ENCODE measurements at places on chromosomes 12 and 14. TPM values are rescaled to one million over a fixed set of nuclear protein-coding genes. Genes with fewer than 3 reads are reported as not detected.

DNA sequence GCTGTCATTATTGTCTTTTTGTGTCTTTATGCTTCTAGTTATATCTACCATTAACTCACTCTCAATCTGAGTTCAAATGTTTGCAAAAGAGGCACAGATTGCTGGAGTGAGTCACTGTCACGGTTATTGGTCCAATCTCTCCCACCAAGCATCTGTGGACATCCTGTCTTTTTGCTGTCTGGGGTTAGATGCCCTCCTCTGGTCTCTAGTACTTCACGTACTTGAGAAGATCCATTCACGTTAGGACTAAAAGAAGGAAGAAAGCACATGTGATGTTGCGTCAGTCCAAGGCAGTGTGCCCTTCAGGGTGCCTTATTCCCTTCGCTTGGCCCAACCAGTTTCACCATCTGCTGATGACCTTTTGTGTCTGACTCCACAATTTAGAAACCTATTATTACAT is 72.3 kb upstream of the STXBP6 start:
- DNase-seq = no peak

Gene FBXW8
- total RNA-seq = 11.5 TPM

GRCh38 chr12:33721561-33721960 is 281.9 kb upstream of the SYT10 start:
- DNase-seq = no peak

DNA sequence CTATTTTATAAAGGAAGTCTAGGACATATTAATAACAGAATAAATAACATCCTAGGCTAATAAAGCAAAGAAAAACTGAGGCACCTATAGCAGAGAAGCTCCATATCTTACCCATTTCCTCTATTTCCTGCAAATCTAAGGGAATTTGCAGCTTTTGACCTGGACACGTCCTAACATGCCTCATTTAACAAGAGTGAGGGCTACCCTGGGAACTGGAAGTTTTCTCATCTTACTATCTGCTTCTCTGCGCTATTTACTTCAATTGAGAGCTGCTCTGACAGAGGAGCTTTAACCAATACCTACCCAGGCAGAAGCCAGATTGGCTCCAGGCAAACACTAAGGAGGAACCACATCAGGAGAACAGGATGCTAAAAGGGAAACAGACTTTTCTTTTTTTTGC is 5.7 kb downstream of the YBX3 start:
- DNase-seq = no peak

GRCh38 chr14:24162093-24162492 is 1.0 kb downstream of the IRF9 start:
- peak; percentile 26 for DNase-seq

DNA sequence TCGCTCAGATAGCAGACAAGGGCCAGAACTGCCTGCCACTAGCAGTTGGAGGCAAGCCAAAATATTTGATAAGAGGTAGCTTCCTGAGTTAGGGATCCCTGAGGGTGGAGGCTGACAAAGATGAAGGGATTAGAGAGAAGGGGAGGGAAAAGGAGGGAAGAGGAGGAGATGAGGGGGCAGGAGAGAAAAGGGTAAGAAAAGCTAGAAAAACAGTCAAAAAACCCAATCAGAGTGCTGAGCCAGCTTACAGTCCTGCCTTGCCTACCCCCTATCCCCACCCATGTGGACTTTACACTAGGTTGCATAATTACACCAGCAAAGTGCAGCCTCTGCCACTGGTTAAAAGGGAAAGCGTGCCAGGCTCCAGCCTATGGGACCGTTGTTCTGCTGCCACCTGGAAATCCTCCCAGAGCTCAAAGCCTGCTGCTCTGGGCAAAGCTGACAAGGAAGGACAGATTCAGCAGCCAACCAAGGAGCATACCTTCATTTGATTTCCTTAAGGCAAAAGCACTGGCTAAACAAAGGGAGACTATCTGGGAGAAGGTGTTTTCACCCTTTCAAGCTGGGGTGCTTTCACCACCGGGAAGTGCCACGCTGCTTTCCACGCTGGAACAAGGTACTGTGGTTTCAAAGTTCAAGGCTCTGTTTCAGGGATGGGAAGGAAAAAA is 3.8 kb upstream of the NUMB start:
- no peak for DNase-seq

DNA sequence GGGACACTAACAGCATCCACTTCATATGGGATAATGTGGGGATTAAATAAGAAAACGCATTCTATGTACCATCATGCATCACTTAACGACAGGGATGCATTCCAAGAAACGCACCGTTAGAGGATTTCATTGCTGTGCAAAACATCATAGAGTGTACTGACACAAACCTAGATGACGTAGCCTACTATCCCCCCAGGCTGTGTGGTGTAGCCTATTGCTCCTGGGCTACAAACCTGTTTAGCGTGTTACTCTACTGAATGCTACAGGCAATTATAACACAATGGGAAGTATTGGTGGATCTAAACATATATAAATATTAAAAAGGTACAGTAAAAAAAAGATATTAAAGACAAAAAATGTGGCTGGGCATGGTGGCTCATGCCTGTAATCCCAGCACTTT is 230.6 kb downstream of the KSR2 start:
- no peak for DNase-seq

Gene COQ5
- total RNA-seq = 14.6 TPM

DNA sequence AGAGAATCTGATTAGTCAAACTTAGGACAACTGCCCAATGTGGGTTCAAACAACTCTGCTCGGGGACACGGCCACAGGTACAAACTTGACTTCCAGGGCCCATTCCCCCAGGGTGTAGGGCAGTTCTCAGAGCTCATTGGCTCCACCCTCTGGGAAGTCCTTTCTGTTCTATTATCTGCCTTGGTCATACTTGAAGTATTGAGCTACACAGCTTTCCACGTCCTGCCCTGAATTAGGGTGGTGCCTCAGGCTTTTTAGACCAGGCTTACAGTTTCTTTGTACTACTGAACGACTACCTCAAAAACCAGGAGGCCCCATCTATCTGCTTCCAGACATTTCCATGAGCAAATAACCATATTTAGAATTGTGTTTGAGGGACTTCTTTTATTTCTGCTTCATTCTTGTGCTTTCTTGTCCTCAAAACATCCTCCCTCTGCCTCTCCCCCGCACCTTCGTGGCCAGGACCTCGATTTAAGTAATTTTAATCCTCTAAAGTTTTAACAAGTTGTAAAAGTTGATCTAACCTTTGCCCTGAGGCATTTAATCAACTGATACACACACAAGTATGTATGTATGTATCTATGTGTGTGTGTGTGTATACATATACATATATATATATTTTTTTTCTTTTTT is 281.7 kb upstream of the AMIGO2 start:
- DNase-seq = peak; percentile 70

Gene ABHD12B
- total RNA-seq = not detected

Gene ALDH2
- 8.2 TPM for total RNA-seq

DNA sequence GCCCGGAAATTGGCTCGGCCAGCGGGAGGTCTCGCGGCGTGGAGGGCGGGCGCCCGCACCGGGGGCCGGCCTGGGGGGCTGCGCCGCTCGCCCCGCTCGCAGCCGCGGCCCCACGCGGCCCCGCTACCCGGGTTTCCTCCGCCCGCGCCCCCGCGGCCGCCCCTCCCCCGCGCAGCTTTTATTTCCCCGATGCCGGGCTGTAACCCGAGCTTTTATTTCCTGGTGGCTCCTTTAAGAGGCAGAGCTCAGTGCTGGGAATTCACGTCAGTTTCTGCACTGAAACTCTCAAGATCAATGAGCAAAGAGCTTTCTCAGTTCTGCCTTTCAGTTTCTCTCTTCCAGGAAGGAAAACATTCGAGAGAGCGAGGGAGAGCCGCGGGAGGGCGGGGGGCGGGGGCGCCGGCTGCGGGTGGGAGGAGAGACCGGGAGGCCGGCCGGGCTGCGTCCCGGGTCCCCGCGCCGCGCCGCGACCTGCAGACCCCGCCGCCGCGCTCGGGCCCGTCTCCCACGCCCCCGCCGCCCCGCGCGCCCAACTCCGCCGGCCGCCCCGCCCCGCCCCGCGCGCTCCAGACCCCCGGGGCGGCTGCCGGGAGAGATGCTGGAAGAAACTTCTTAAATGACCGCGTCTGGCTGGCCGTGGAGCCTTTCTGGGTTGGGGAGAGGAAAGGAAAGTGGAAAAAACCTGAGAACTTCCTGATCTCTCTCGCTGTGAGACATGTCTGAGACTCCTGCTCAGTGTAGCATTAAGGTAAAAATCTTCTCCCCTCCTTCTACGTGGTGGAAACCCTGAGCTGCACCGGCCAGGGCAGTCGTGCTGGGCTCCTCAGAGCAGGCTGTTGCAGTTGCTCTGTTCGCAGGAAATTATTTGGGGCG is at the start of gene ETV6:
Gene ETV6, plus strand, starts transcription at position 262 of the 873 bp plus-strand sequence. Its CDS starts 454 bp downstream, at position 716.
- DNase-seq = peak; percentile 85

DNA sequence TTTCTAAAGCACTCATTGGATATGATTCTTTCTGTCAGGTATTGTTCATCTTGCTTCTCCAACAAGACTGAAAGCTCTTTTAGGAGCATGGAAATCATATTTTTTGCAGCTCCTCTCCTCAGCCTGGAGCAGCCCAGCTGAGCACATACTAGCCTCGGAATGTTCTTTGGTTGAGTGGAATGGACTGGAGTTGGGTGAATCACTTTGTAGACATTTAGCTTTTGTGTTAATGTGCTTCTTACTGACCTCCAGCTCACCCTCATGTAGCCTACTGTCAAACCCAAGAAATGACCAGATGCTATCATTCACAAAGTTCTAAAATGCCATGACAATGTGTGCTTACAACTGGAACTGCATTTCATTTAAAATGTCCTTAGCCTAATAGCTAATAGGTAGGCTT is 161.1 kb downstream of the NUAK1 start:
- no peak for DNase-seq

- DNase-seq = no peak
These were observed 1.5 kb downstream of the P3H3 start for GRCh38 chr12:6829536-6830220.

Gene NRXN3
- not detected for total RNA-seq

Gene KRT4
- not detected for total RNA-seq

DNA sequence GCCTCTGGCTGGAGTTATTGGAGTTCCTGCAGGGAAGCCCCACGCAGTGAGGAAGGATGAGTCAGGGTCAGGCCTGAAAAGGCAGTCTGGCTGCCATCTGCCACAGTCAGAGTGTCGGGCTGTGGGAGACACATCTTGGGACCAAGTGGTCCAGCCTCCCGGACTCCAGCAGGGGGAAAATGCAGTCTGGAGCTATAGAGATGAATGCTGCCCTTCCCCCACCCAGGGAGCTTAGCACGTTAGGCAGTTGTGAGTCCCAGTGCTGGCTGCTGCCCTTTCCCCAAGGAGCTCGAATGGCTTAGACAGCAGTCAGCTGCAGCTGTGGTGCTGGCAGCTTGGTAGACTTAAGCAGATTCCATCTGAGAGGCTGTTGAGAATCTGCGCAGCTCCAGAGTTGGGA is 8.2 kb upstream of the NTS start:
- no peak for DNase-seq

DNA sequence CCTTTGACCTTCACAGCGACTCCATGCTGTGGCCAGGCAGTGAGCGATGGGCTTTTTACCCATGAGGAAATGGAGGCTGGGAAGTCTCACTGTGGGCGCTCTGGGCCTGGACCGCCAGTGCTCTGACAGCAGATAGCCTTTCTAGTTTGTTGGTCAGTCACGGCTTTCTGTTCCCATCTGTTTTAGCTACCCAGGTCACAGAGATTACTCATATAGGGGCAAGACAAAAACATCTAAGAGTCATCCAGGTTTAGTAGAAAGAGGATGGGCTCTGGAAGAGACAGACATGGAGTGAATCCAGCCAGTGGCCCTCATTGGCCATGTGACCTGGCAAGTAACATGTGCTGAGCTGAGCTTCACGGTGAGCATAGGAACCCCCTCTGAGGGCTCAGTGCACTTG is 68.6 kb downstream of the MARK3 start:
- DNase-seq = no peak

DNA sequence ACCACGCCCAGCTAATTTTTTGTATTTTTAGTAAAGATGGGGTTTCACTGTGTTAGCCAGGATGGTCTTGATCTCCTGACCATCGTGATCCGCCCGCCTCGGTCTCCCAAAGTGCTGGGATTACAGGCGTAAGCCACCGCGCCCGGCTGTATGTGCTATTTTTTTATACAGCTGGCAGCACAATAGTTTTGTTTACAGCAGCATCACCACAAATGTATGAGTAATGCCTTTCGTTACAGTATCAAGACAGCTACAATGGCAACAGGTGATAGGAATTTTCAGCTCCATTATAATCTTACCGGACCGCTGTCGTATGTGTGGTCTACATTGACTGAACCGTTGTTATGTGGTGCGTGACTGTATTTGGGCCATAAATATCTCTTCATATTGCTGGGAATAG is 11.6 kb upstream of the MDM2 start:
- no peak for DNase-seq

DNA sequence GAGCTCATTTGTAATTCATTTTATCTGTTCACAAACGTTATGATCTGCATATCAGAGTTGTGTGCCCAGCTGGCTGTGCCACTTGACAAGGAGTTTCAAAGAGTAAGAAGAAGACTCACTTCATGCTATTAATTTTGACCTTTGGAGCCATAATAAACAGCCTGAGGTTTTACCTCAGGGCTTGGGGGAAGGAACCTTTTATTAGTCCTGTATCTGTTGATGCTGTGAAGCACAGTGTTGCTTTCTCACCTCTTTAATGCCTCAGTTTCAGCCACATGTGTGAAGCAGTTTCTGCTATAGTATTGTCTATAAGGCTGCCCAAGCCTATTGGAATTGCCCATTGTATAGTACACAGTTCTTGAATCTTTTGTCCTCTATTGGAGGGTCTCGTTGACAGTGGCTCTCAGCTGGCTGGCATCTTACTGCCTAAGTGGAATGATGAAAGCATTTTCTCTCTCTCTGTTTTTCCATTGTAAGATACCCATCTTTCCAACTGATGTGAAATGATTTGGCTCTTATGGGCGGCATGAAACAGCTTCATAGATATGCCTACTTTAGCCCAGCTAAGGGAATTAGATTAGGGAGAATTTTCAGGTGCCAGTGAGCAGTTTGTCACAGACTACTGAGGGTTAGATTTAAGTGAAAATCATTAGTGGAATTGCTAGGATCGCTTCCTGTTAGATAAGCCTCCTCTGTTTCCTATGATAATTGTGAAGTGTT is 34.7 kb downstream of the GPATCH2L start:
- DNase-seq = no peak

DNA sequence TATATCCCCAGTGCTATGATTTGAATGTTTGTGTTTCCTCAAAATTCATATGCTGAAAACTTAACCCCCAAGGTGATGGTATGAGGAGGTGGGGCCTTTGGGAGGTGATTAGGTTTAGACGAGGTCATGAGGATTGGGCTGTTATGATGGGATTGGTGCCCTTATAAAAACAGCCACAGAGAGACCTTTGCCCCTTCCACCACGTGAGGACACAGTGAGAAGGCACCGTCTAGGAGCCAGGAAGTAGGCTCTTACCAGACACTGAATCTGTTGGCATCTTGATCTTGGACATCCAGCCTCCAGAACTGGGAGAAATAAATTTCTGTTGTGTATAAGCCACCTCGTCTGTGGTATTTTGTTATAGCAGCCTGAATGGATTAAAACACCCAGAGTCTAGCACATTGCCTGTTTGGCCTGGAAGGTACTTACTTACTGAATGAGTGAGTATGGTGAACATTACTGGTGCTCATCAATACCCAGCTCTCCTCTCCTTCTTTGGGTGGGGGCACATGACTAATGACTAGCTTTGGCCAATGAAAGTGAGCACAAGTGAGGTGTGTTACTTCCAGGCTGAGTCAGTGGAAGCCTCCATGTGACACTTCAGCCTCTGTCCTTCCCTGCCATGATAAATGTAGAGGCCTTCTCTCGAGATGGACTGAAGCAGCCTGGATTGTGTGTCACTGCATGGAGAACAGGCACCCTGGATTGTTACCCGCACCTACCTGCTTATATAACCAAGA is 72.4 kb upstream of the CHST11 start:
- DNase-seq = no peak

- DNase-seq = peak; percentile 38
These were observed 7.0 kb downstream of the PPP1R12A start for GRCh38 chr12:79927772-79928474.

- no peak for DNase-seq
These were observed 105.0 kb downstream of the PPP2R5E start for GRCh38 chr14:63438065-63438757.

Data from natural killer cell (primary cell).